ENCODE measurements at places on chromosomes 13 and 19.

GRCh38 chr13:90866006-90866405 lies 481.5 kb upstream of the MIR17HG start:
- DNase-seq, result no peak

DNA sequence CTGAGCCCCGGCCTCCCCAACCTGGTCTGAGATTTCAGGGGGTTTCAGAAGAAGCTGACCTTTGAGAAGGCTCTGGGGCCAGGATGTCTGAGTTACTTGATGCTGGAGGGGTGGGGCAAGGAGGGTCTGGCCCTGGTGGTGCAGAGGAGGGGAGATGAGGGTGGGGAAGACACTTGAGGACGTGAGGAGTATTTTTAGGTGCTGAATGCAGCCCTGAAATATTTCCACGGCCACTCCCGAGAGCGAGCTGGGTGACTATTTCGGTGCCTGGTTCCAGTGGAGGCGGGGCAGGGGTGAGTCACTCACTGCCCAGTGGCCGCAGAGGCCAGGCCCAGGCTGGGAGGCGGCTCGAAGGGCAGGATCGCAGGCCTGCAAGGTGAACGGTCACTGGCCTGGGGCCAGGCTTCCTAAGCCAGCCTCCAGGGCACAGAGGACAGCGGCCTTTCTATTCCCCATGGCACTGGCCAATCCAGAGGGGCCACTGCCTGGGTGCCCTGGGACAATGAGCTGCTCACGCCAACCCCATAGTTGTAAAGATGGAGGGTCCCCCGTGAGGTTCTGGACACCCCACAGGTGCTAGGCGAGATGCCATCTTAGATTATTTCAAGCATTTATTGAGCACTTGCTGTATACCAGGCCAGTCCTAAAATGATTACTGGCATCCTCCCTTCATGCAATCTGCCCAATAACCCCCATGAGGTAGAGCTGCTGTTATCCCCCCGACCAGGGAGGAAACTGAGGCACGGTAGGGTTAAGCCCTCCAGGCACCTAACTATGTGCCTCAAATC lies 19.7 kb upstream of the JUND start:
- no peak for DNase-seq

DNA sequence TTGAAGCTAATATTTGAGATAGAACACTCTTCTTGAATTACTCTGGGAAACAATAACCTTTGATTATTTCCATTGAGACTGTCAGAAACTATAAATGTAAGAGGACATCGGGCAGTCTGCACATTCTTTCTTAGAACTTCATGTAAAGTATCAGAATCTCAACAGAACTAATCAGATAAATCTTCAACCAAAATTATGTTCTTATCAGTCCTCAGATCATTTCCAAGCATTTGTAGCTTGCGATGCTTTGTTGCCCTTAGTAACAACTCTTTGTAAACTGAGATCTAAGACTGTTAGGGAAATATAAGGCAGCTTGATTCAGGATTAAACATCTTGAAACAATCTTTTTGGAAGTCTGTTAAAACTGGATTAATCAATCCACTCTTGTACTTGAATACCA lies 70.3 kb downstream of the FNDC3A start:
- DNase-seq, result no peak

DNA sequence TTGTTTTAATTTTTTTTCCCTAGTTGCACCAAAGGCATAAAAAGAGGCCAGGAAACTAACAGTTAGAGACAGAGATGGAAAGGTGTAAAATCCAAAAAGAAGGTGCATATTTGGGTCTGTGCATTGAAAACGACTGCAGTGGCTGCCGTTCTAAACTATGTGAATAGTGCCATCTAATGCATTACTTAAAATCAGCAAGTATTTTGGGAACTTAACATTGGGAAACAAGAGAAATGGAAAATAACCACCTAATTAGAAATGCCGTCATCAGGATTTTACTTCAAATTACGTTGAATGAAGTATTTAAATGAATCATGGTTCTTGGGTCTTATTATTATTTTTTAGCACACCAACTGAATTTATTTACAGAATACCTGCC lies 189.5 kb upstream of the MIR17HG start:
- no peak for DNase-seq

DNA sequence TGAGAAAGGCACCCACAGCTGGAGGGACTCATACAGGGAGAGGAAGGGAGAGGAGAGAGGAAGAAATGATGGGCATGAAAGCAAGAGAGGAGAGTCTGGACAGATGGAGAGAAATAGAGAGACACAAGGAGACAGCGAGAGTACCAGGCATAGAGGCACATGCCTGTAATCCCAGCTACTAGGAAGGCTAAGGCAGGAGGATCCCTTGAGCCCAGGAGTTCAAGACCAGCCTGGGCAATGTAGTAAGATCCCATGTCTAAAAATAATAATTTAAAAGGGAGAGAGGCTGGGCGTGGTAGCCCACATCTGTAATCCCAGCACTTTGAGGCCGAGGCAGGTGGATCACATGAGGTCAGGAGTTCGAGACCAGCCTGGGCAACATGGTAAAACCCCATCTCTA lies 9.3 kb downstream of the UNC13A start:
- DNase-seq, result no peak

DNA sequence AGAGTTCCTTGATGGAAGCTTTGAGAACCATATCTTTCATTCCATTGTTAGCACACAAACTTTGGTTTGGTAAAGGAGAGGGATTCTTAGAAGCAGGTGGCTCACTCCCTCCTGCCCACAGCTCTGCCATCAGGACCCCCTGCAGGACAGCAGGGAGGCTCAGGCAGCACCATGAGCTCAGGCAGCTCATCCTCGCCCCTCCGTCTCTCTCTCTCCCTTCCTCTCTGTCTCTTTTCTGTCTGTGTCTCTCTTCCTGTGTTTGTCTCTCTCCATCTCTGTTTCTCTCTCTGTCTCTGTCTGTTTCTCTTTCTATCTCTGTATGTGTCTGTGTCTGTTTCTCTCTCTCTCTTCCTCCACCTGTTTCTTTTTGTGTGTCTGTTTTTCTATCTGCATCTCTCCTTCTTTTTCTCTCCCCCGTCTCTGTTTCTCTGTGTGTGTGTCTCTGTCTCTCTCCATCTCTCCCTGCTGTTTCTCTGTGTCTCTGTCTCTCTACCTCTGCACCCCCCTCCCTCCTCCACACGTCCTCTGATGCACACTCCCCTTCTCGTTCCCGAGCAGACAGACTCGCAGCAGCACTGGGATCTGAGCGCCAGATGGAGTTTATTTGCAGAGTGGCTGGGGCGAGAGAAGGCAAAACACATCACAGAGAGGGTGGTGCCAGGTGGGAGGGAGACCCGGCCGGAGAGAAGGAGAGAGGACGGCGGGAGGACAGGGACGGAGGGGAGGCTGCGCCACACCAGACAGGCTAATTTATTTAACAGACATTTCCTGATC lies 8.7 kb downstream of the SBK2 start:
- peak; percentile 85 for DNase-seq

DNA sequence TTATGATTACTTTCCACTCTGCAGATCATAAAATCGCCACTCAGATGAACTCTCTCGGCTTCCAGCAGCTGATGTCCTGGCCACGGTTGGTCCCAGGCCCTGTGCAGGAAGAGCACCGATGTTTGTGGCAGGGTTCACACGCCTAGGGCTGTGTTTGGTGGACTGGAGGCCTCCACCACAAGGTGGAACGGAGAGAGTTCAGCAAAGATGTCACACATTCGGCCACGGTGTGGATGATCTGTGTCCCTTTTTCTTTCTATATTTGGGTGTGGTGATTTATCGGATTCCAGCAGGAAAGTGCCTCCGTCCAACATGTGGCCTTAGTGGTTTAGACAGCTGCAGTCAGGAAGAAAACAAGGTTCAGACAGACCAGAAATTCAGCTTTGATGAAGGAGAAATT lies 521 bp upstream of the SHISA2 start:
- no peak for DNase-seq

GRCh38 chr19:42255766-42256745 lies 1.1 kb upstream of the ERF start:
- no peak for DNase-seq

DNA sequence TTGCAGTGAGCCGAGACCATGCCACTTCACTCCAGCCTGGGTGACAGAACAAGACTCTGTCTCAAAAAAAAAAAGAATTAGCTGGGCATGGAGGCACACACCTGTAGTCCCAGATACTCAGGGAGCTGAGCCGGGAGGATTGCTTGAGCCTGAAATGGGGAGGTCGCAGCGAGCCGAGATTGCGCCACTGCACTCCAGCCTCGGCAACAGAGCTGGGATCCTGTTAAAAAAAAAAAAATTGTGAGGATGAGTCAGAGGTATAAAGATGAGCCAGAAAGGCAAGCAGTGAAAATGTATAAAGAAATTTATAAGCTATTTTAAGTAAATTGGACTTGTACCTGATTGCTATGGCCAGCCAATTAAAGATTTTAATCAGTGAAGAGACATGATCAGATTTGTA lies 21.1 kb downstream of the KBTBD6 start:
- DNase-seq, result no peak

GRCh38 chr13:76958841-76959432 lies 10.6 kb downstream of the ACOD1 start:
- no peak for DNase-seq

DNA sequence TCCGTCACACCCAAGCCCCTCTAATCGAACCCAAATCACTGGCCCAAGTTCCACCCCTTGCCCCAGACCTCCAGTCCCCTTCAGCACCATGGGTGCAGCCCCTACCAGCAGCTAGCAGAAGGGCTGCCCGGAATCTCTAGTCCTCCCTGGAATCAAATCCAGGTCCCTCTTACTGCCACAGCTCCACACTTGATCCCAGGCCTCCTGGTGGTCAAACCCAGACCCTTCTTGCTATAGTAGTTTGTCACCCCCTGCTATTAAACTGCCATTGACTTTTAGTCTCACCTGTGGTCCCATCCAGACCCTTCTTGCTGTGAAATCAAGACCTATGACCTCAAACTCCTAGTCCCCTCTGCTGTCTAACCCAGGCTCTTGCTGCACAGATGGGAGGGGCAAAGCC lies 8.7 kb downstream of the HIPK4 start:
- DNase-seq, result no peak

GRCh38 chr19:55688422-55689218 lies 13.6 kb downstream of the EPN1 start:
- DNase-seq, result no peak

DNA sequence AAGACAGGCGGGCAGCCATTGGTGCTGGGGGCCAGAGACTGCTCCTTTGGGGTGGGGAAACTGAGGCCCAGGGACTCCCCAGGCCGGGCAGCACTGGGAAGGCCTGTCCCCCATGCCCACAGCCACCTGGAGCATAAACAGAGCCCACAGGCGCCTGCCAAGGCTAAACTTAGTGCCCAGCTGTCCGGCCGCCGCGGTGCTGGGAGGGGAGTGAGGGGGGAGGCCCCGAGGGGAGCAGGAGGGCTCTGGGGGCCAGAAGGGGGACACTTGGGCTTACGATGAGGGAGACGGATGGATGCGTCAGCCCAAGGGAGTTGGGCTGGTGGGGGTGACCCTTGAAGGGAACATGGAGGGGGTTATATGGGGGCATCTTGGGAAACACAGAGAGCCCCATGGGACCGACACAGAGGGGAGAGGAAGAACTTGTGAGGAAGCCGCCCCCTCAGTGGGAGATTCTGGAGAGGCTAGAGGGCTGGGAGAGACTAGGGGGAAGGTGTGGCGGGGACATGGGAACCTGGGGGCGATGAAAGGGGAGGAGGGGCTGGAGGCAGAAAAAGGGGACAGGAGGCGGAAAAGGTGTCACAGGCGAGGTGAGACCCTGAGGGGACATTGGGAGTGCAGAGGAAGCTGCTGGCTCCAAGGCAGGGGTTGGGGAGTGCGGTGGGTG lies 2.2 kb downstream of the CERS1 start:
- DNase-seq, result no peak

DNA sequence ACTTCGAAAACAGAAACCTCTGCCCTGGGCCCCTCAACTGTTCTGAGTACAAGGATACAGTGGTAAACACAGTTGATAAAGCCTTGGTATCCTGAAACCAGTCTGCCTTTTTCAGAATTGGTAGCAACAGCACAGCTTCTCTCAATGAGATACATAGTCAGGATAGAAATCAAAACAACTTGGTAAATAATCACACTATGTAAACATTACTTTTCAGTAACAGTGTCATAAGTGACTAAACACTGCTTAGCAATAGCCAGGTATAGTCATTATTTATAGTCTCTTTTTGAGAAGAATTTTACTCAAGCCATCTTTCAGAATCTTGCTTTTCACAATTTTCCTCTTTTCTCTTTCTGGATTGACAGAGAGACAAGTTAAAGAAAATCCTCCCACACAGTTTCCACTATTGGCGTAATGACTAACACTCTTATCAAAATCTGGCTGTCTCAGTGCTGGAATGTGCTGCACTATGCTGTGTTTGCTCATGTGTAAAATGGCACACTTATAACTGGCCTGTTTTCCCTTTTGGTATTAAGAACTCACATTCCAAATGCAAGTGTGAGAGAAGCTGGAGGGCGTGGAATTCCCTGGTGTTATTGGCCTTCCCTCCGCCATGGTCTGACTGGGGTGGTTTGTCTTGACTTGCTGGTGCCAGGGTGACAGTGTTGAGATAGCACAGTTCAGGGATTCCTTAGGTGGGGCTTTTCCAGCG lies 368.8 kb downstream of the TDRD3 start:
- DNase-seq, result no peak

GRCh38 chr19:48169939-48170803 lies at the start of the genes LIG1 and ZSWIM9:
Gene LIG1, minus strand, starts transcription at chr19:48170344. Its CDS starts 4,778 bp downstream, at chr19:48165566.
Gene ZSWIM9, plus strand, starts transcription at chr19:48170680. Its CDS starts 1,123 bp downstream, at chr19:48171803.
- DNase-seq, result peak; percentile 93

DNA sequence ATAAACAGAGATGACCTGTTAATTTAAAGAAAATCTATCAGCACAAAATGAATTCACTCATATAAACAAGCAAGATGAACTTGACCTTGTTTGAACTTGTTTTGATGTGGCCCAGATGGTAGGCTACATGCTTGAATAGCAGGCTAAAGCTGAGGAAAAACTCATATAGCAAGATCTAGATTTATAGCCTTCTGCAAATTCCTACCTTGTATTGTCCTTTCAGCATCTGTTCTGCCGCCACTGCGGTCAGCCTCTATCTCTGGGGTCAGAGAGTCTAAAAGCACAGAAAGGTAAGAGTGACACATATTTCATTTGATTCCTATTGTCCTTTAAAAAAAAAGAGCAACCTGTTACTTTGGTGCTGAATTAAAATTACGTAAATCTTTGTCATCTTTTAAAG lies 392.1 kb downstream of the DACH1 start:
- DNase-seq, result peak; percentile 69

- DNase-seq, result no peak
Observed at GRCh38 chr13:41494202-41494601, 36.9 kb downstream of the RGCC start.

Measured in NCI-H1694 (cell line).